ENCODE measurements at places on chromosomes 13 and 19.

DNA sequence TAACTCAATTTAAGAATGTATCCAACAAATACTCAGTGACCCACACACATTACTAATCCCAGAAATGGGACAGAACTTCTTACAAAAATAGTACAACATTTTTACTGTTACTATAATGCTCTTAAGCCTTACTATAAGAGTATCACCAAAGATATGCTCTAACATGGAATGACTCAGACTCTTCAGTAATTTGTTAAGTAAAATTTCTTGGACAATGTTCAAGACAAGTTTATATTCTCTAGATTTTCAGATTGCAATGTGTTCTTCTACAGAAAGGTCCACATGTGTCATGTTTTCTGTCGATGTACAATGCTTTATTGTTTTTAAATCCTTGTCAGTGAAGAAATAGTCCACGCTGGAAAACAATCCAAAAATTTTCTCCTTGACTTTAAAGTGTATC is 66.3 kb upstream of the RFXAP start:
- DNase-seq, result no peak

DNA sequence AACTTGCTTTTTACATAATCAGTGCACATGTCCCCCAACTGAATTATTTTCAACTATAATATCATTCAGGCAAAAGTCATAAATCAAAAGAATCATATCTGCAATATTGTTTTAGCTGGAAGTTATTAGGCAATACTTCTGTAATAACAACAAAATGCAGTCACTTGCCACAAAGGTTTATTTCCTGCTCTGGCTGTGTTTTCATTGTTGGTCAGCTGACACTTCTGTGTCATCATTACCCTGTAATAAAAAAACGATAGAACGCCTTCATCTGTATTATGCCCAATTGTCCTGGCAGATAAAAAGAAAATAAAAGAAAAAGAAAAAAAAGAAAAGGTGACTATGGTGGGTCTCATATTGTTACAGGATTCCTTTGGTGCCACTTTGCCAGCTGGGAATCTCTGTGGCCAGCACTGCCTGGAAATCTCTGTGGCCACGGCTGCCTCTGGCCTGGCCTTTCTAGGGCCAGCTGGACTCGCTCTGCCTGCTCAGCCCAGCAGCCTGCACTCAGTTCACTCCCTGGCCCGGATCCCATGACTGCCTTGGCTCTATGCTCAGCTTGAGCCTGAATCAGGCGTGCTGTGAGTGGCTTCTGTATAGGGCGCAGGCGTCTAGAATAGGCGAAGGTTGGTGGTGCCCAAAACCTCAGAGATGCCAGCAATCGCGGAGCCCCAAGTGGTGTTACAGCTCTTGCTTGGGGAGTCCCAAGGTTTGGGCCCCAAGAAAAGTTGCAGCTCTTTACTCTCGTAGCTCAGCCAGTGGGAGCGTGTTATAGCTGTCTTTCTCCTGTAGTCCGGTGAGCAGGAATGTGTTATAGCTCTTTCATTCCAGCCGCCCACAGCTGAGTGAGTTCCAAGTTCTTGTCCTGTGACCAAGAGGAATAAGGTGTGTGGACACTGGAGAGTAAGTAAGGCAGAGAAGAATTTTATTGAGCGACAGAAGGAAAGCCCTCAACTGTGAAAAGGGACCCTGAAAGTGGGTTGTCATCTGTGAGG is 1227.1 kb downstream of the SLITRK1 start:
- no peak for DNase-seq

DNA sequence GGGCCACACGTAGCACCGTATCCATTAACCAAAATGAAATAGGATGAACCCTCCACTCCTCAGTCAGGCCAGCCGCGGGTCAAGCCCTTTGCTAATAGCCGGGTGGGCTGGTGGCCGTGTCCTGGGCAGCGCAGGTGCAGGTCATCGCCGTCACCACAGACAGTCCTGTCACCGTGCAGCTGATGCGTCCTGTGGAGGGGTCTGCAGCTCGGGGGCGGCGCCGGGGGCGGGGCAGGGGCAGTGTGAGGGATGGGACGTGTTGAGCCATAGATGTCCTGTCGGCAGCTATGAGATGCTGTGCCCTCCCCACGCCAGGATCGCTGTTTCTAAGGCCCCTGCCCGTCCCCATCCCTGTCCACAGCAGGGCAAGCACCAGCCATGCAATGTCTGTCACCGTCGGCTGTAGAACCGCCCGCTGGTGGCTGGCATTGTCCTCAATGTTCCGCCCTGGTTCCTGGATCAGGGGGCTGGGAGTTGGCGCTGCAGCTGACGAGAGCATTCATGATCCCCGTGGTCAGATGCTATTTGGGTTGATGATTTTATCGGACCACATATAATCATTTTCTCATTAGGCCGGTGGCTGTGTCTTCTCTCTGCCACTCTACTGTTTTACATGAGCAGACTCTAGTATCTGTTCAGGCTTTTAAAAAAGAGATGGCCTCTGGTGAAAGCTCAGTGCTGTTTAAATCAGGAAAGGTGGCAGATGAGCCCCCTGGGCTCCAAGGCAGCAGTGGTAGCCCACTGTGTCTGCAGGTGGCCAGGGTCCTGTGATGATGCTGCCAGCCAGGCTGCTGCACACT is 126.1 kb downstream of the KDM4B start:
- no peak for DNase-seq

DNA sequence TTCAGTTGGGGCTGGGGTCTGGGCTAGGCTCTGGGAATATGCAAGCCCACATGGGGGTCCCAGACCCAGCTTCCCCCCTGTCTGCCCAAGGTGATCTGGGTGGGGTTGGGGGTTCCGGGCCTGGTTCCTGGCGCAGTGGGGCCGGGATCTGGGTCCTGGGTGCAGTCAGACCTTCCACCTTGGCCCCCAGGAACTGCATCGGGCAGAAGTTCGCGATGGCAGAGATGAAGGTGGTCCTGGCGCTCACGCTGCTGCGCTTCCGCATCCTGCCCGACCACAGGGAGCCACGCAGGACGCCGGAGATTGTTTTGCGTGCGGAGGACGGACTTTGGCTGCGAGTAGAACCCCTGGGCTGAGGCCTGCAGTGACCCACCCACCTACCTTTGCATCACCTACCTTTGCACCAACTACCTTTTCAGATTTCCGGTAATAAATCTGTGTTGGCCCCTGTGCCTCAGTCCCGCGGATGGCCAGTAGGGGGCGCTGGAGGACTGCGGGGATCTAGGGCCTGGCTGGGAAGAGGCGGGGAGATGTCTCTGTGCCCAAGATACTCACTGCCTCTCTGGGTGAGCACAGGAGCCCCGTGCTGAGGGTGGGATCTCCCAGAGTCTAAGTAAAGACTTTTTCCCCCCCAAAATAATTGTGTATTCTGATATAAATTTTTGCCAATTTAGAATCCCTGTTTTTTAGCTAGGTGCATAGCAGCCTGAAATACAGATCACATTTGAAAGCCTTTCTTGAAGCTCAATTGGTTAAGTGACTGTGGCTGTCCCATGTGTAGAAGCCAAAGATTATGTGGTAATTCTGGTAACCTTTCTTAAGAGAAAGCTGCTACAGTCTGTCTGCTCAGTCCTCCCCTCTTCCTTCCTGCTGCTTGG is 11.5 kb upstream of the CYP4F3 start:
- peak; percentile 90 for DNase-seq

- no peak for DNase-seq
These were observed 655 bp upstream of the S1PR5 start for GRCh38 chr19:10517760-10518443.

GRCh38 chr19:3338541-3339181 is 27.7 kb upstream of the NFIC start:
- DNase-seq, result no peak

DNA sequence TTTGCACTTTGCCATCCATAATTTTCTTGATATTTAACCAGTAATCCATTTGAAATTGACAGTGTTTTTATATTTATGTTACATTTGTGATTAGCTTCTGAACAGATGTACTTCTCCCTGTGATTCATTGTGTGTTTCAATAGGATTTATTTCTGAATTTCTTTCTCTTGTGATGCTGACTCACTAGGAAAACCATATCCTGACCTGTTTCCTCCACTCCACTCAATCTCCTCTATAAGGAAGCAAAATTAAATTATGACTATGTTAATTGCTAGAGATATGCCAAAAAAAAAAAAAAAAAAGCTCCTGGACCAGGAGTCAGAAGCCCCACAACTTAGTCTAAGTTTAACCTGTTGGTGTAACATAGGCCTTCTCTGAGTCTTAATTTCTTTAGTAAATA is 614.6 kb upstream of the SPRY2 start:
- DNase-seq, result no peak

GRCh38 chr13:22009500-22009899 is 338.6 kb downstream of the FGF9 start:
- DNase-seq, result no peak

DNA sequence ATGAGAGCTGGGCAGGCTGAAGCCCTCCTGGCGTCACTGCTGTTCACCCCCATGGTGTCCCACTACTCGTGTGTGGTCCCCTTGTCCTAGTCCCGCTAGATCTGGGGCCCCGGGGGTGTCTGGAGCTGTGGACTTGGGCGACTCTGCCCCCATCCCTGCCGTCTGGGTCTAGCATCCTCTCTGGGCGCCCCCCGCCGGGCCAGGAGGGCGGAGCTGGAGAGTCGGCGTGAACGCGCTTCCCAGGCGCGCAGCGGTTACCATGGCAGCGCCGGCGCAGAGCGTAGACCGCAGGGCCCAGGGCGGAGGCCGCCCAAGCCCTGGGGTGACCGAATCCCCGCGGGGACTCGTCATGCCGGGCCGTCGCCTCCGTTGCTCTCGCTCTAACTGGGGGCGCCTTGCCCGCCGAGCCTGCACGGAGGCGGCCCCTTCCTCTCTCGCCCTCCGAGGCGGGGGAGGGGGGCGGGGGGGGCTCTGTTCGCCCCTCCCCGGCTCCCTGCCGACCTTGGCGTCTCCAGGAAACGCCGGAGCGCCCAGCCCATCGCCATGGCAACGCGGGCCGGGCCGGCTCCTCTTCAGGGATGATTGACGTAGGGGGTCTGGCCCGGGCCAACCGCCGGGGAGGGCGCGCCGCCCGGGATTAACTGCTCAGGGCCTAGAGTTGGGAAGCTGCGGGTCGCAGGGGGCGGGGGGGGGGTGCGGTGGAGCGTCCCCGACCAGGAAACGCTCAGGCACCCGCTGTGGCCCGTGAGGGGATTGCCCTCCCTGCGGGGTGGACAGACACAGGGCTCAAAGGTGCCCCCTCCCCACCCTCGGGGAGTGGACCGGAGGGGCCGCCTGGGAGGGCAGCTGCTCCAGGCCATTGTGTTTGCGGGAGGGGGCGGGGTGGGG is 8.9 kb downstream of the ISYNA1 start:
- DNase-seq, result peak; percentile 59

GRCh38 chr19:29089315-29089870 is 123.6 kb downstream of the UQCRFS1 start:
- no peak for DNase-seq

DNA sequence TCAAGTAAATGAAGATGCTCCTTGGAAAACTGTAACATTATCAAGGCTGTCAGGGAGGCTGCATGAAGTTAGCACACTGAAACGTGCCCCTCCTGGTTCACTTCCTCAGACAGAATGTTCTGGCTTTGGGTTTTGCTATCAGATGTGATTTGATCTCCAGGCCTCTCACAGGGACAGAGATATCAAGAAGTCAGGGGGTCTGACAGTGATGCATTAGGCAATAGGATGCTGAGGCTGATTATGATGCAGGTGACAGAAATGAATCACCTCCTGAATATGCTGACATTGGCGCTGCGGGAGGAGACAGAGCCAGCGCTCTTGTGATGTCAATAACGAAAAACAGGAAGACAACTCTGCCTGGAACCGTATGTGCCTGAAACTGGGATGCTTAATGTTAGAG is 278.5 kb downstream of the DCT start:
- no peak for DNase-seq

DNA sequence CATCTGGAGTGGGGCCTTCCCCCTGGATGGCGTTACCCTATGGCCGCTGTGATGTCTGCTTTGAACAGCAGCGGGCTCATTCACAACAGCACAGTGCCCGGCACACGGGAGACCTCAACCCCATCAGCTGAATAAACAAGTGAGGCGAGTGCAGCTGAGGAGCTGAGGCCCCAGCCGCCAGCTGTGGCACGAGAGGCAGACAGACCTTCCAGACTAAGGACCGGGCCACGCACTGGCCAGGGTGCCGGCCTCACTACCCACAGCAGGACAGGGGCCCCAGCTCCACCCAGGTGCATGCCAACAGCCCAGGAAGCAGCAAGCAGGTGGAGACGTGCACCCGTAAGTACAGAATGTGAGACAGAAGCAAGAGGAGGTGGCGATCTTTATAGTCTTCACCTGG is 39.6 kb downstream of the STK24 start:
- no peak for DNase-seq

DNA sequence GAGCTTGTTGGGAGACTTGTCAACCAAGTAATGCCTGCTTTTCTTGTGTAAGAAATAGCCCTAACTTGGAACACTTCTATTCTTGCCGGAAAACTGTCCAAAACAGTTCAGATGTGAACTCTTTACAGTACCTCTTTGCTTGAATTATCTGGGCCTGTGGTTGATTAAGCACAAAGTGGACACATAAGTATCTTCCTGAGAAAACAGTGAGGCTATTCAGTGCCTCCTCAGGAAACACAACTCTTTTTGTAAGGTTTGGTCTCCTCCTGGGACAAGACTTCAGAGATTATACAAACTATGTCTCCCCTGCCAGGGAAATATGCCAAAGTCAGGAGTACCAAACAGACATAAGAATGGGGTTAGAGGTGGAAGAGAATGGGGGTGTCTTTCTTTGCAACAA is 127.7 kb downstream of the LACC1 start:
- DNase-seq, result no peak

GRCh38 chr13:67515895-67516294 is 285.8 kb upstream of the PCDH9 start:
- no peak for DNase-seq
